Cerebellum (tissue), 4 donors: ENCODE measurements at places on chromosomes 5 and 9.

DNA sequence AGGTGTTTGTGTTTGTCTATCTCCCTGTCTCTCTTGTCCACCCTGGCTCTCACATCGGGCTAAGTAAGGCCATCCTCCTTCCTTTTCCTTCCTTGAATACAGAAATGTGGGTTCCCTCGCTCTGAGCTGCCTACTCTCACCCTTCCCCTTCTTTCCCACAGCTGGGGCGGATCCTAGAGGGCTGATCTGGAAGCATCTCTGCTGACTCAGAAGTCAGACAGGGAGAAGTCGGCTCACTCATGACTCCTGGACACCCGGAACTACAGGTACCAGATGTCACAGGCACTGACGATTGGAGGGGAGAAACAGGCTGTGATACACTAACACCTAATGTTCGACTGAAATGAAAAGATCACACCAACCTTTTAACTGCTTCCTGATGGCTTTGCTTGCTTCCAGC, 41.3 kb downstream of the PTPN3 start:
- DNase-seq = no peak

GRCh38 chr9:79237861-79238260, 333.9 kb upstream of the TLE4 start:
- DNase-seq = no peak

DNA sequence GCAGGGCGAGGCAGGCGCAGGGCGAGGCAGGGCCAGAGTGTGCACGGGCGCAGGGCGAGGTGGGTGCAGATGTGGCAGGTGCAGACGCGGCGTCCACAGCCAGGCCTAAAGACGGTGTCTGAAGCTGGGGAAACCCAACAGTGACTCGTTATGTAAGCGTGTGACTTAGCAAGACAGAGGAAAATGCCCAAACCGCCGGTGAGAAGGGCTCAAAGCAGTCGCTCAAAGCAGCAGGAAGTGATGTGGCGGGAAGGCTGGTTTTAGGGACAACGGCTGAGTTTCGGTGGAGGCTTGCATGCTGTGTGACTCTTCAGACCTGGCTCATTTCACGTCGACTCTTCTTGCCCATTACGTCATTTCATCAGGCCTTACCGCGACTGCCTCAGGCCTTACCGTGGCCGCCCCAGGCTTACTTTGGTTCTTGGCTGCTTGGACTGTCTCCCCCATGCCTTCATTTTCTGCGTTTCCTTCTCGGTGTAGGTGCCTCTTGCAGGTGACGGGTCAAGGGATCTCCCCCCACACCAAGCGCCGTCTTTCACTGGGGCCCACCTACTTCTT, 50.5 kb upstream of the EXOC3 start:
- DNase-seq = no peak

DNA sequence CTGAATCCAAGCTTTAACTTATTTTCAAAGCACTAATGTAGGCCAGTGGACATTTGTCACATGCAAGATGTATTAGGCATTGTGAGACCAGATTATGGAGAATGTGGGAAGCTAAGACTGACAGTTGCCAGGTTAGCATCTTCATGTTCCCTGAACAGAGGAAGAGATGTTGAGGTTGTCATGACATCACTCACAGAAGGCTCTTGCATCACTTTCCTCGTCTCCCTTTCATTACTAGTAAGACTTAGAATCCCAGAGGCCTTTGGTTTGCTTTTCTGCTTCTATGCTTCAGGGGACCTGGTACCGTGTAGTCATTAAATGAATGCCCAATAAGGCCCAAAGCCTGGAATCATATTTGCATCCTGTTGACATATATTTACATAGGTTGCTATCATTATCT, 76.4 kb upstream of the RPS23 start:
- DNase-seq = no peak

DNA sequence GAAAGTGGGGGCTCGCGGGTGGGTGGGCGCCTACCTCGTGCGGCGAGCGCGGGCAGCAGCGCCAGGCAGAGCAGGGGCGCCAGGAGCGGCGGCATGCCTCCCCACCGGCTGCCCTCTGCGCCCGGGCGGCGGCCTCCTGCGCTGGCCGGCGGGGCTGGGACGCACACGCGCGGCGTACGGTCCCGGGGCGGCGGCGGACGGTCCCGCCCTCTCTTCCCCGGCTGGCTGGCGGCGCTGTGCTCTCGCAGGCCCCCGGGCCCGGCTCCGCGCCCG, 220 bp downstream of the NOTCH1 start:
- DNase-seq = no peak
